ENCODE measurements at places on chromosomes 5 and 9. TPM values are rescaled to one million over a fixed set of nuclear protein-coding genes. Genes with fewer than 3 reads are reported as not detected.

DNA sequence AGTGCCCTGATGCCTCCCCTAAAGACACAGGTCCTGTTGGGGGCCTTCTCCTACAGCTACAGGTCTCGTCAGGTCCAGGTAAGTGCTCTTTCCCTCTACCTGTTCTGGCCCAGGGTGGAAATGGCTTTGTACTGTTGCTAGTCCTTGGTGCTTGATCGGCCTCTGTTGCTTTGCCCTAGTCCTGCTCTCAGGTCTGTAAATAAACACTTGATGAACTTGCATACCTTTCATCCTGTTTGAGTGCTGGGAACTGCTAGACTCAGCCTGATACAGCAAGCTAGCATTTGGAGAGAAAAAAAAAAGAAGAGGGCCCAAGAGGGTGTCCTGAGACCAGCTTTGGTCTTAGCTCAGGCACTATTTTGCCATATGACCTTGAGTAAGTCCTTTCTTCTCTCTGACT lies 21.8 kb upstream of the ZNF618 start:
- H3K36me3 ChIP-seq: no peaks in the 10 kb centered on the region
- H3K4me3 ChIP-seq: no peak overlapping the region
- no peaks in the 10 kb centered on the region for H3K4me1 ChIP-seq
- no peak for DNase-seq

DNA sequence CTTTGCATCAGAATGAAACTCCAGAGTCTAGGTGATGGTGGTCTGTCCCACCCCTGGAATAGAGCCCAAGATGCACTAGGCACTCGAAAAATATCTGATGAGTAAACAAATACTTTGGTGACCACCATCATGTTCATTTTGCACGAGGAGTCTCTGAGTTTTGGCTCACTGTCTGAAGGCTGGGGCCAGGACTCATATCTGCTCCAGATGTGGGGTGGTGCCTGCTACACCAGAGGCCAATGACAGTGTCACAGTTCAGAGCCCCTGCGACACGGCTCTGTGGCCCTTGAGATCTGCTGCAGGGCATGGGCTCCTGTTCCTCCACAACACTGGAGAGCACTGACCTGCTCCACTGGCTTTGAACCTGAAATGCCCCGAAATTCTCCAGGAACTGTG lies 164.6 kb downstream of the ROR2 start:
- no peak overlapping the region for H3K27ac ChIP-seq
- no peaks in the 10 kb centered on the region for H3K36me3 ChIP-seq
- no peak overlapping the region for H3K4me3 ChIP-seq
- no peaks in the 10 kb centered on the region for H3K27me3 ChIP-seq

DNA sequence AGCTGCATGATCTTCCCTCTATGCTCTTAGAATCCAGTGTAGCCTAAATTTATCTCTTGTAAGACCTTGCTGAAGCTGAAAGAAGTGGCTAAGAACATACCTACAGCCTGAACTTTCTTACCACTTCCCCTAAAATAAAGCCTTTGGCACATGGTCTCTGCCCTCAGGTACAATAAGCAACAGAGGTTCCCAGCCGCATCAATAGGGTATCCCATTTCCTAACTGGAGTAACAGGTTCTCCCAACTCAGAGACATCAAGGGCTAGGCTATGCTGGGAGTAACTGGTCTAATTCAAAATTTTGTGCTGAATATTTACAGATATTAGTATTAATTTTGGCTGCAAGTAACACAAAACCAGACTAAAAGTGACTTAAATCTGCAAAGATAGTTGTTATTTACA lies 335.8 kb upstream of the TRPC7 start:
- no peak for DNase-seq
- H3K4me1 ChIP-seq: no peaks in the 10 kb centered on the region
- H3K36me3 ChIP-seq: no peaks in the 10 kb centered on the region
- H3K27me3 ChIP-seq: no peaks in the 10 kb centered on the region
- H3K4me3 ChIP-seq: no peak overlapping the region

DNA sequence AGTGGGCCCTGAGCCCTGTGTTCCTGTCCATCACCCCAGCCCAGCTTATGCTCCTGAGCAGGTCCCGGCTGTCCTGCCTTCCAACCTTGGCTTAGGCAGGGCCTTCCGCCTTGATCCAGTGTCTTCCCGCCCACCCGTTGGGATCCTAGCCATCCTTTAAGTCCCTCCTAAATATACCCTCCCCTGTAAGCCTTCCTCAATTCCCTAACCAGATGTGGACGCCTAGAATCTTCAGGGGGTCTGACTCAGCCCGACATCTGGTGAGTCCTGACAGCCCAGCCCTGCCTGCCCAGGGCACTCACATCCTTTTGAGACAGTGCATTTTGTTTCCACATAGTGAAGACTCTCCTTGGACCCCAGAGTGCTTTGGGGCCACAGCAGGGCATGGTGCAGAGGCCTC lies 23.7 kb downstream of the SLC6A7 start:
- no peak for DNase-seq
- H3K4me1 ChIP-seq: no peaks in the 10 kb centered on the region
- H3K4me3 ChIP-seq: no peak overlapping the region
- H3K27ac ChIP-seq: no peak overlapping the region
- no peaks in the 10 kb centered on the region for H3K27me3 ChIP-seq
- no peaks in the 10 kb centered on the region for H3K36me3 ChIP-seq

DNA sequence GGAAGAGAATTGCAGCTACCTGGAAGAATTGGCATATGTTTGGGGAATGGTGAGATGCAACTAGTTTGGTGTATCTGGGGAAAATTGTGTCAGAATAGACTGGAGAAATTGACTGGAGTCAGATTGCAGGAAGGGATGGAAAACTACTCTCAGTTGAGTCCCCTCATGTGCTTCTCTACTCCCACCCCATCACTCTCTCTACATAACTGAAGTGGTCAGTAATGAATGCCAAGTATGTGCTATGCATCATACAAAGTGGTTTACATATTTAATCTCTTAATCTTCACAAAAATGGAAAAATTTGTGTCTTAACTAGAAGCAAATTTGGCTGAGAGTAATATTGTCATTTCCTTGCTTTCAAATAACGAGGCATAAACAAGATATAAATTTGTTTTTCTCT lies 146.4 kb upstream of the TNC start:
- H3K4me3 ChIP-seq: no peak overlapping the region
- no peak overlapping the region for H3K27ac ChIP-seq
- DNase-seq: no peak
- H3K27me3 ChIP-seq: no peaks in the 10 kb centered on the region

DNA sequence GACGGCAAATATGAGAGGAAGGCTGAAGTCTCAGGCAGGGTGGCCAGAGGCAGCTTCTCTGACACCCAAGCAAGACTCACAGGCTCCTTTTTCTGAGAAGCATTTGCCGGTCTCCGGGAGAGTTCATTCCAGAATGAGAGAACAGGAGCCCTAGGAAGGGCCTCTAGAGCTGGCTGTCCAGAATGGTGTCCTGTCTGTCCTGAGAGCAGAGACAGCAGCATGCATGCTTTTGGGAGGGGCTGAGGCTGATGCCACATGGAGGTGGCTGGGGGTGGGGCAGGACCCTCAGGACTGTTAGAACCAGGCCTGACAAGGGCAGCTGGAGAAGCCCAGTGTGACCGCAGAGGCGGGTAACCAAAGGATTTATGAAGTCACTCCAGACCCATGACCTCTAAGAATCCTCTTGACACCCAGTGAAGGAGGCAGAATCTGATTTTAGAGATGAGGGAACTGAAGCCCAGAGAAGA lies 60.0 kb downstream of the SHB start:
- H3K4me3 ChIP-seq: no peak overlapping the region
- no peak overlapping the region for H3K27ac ChIP-seq
- DNase-seq: no peak
- no peaks in the 10 kb centered on the region for H3K27me3 ChIP-seq
- peaks cover 22% of the 10 kb centered on the region for H3K4me1 ChIP-seq

PDE6A gene
- total RNA-seq: 0.03 TPM

GRCh38 chr5:91380491-91381238 lies 2.5 kb downstream of the ARRDC3 start:
- peak overlapping the region; percentile 98 for H3K4me3 ChIP-seq
- H3K27ac ChIP-seq: peak overlapping the region; percentile 100
- no peaks in the 10 kb centered on the region for H3K27me3 ChIP-seq
- H3K4me1 ChIP-seq: peaks cover 8% of the 10 kb centered on the region
- peak; percentile 99 for DNase-seq
- H3K36me3 ChIP-seq: peaks cover 24% of the 10 kb centered on the region

GRCh38 chr5:2149195-2149539 lies 266.4 kb upstream of the IRX4 start:
- DNase-seq: no peak
- no peaks in the 10 kb centered on the region for H3K4me1 ChIP-seq
- H3K4me3 ChIP-seq: no peak overlapping the region
- no peaks in the 10 kb centered on the region for H3K36me3 ChIP-seq

DNA sequence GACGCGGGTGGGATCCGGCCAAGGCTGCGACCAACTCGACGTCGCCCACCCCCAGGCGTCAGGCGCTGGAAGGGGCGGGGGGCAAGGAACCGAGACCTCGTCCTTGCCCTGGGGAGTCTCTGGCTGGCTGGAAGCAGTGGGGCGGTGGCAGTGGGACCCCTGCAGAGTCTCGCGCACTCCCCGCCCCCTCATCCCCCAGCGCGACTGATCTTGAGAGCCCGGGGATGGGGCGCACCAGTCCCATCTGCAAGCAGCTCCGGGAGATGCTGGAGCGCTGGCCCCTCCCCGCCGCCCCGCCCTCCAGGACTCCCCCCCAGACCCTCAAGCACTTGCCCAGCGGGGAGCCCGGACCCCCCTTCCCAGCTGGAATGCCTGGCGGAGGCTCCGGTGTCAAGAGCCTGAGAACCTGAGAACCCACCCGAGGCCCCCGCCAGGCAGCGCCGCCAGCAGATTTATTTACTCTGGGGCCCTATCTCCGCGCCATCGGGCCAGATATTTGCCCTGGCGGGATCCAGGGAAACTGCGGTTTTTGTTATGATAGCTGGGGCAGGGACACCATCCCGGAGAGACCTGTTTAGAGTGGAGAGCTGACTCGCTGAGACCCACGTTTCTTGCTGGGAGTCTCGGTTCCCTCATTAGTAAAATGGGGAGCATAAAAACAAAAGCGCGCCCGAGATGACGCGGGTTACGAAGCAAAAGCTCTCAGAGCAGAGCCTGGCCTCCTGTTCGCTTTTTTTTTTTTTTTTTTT lies 1.2 kb downstream of the PRRT1B start:
- no peak overlapping the region for H3K27ac ChIP-seq
- H3K27me3 ChIP-seq: peaks cover 2% of the 10 kb centered on the region
- H3K4me1 ChIP-seq: no peaks in the 10 kb centered on the region
- no peaks in the 10 kb centered on the region for H3K36me3 ChIP-seq

DNA sequence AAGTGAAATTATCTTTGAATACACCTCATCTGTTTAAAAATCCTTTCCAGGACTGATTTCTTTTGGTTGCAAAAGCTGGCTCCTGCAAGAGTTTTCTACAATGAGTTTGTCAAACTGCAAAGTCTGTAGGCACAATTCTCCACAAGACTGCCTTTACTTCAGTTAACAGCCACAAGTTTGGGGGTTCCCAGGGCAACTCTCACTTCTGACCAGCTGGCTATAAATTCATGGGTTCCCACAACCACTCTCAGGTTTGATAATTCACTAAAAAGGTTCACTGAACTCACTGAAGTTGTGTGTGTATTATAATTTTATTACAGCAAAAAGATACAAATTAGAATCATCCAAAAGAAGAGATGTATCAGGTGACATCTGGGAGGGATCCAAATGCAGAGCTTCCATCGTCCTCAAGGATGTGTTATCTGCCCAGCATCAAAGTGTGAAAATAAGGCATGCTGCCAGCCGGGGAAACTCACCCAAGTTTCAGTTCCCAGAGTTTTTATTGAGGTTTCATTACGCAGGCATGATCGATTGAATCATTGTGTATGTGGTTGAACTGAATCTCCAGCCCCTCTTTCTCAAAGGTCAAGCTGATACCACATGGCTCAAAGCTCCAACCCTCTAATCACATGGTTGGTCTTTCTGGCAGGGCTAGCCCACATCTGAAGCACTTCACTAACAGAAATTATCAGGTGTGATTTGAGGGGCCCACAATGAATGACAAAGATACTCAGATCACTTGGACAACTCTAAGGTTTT lies 19.0 kb upstream of the PSIP1 start:
- DNase-seq: no peak
- H3K36me3 ChIP-seq: no peaks in the 10 kb centered on the region
- no peaks in the 10 kb centered on the region for H3K27me3 ChIP-seq
- H3K27ac ChIP-seq: no peak overlapping the region
- H3K4me1 ChIP-seq: no peaks in the 10 kb centered on the region
- H3K4me3 ChIP-seq: no peak overlapping the region

DNA sequence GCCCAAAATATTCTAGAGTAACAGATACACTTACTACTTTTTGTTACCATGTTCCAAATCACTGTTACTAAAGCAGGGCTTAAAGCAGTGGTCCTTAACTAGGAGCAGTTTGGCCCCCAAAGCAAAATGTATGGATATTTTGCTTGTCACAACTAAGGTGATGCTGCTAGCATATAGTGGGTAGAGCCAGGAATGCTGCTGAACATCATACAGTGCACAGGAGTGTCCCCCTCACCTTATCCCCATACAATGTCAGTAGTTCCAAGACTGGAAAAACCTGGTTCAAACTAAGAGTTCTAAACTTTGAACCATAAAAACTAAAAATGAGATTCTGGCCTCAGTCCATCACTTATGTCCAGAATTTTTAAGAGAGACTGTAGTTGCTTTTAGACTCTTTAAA lies 28.1 kb downstream of the DIMT1 start:
- H3K36me3 ChIP-seq: peaks cover 8% of the 10 kb centered on the region
- no peak overlapping the region for H3K27ac ChIP-seq
- no peaks in the 10 kb centered on the region for H3K4me1 ChIP-seq
- H3K27me3 ChIP-seq: no peaks in the 10 kb centered on the region
- H3K4me3 ChIP-seq: no peak overlapping the region

DNA sequence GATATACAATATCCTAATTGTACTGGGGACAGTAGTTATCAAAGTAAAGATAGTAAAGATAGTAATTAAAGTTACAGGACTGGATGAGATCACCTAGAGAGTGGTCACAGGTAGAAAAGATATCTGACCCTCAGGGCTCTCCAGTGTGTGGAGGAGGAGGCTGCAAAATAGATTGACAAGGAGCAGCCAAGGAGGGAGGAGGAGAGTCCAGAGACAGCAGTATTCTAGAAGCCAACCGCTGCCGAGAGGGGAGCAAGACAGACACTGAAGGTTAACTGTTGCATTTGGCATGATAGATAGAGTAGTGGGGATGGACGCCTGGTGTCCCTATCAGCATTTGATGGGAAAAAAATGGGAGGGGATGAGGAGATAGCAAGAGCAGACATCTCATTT lies 17.0 kb upstream of the F2RL1 start:
- no peaks in the 10 kb centered on the region for H3K27me3 ChIP-seq
- no peak for DNase-seq
- H3K4me1 ChIP-seq: no peaks in the 10 kb centered on the region
- H3K4me3 ChIP-seq: no peak overlapping the region
- H3K36me3 ChIP-seq: no peaks in the 10 kb centered on the region

ASPN gene
- total RNA-seq: 1.5 TPM

DNA sequence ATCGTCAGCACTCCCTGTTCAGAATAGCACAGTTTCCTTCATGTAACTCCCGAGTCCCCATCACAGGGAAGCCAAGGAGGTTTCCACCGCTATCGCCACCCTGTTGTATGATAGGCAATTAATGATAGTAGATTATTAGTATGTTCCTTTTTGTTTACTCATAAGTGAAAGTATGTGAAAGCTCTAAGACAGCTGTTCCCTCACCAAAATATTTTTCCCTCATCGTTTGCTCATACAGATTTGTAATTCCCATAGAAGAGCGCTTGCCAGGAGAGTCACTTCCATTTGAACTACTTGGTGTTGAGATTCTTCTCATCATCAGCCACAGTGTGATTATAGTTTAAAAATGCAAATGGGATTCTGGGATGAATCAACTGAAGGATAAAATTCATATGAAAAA lies 140.9 kb downstream of the PAM start:
- H3K27ac ChIP-seq: no peak overlapping the region
- no peak overlapping the region for H3K4me3 ChIP-seq
- H3K27me3 ChIP-seq: no peaks in the 10 kb centered on the region
- H3K4me1 ChIP-seq: no peaks in the 10 kb centered on the region

ANKRD34B gene
- 1.5 TPM for total RNA-seq
